Glomerular endothelial cell (primary cell): ENCODE measurements at places on chromosomes 5 and 9.

DNA sequence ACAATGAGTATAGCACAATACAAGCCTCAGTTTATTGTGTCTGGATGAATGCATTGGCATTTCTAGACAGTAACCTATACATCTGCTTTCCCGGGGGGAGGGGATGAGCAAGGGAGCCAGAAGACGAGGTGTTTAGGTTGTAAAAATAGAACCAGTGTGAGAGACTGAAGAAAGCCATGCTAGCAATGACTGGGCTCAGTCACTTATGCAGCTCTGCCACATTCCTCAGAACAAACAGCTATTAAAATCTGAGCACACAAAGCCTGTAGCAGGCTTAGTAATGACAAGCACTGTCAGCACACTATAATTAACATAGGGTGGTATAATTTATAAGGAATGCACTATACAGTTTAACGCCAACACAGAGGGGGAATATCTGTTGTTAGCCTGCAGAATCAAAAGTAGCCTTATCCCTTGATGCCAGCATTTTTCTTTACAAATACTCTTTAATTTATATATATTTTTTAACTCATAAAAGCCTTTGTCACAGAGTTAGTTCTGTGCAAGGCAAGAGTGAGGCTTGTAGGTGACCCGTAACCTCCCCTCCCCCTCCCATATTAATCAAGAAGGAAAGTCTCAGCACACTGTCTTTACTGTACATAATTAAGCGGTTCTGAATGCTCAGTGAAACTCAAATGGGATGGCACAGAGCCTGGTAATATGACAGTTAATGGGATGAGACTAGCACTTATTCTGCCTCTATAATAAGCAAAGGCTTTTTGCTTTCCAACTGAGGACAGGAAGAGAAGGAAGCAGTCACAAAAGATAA, 295.4 kb downstream of the CSNK1G3 start:
- DNase-seq: no peak

DNA sequence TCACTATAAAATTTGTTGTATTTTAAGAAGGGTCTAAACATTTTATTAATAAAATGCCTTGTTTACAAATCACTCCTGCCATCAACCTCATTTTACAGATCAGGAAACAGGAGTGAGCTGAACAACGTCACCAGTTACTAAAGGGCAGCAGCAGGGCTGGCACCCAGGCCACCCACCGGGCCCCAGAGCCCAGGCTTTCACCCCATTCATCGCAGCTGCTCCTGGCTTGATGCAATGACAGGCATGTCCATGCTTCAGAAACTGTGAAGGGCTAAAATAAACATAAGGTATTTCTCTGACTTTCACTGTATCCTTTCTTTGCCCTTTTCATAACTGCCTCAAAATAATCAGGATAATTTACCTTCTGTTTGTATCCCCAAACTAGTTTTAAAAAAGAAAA, 18.1 kb downstream of the MED27 start:
- no peak for DNase-seq

DNA sequence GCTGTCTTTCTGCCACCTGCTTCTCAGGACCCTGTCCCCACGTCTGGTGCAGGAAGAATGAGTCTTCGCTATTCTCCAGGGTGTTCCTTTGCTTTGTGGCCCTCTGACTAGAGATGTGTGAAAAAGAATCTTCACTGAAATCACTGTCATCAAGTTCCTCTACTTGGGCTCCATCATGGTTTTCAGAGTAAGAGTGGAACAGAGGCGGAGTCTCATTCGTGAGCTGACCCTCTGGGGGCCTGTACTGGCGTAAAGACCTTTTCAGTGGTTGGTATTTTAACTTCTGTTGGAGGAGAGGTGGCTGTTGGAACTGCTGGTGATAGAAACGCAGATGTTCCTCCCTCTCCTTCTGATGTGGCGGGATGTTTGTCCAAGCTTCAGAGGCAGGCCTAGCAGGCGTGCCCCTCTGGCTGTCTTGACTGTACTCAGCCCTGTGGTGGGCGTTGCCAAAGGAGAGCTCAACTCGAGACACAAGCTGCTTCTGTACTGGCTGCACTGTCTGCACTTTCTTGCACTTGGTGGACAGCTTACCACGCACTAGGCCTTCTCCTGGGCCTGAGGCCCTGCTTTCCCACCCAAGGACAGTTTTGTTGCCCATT, 72.0 kb downstream of the KIF24 start:
- no peak for DNase-seq

DNA sequence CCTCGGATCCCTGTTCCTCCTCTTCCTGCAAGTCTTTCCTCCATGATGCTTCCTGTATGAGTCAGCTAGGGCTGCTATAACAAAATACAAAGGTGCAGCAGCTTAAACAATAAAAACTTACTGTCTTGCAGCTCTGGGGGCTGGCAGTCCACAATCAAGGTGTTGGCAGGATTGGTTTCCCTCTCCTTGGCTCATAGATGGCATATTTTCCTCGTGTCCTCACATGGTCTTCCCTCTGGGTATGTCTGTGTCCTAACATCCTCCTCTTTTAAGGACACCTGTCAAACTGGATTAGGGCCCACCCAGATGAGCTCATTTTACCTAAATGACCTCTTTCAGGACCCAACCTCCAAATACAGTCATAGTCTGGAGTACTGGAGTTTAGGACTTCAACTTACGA, 117.5 kb downstream of the MED10 start:
- no peak for DNase-seq

DNA sequence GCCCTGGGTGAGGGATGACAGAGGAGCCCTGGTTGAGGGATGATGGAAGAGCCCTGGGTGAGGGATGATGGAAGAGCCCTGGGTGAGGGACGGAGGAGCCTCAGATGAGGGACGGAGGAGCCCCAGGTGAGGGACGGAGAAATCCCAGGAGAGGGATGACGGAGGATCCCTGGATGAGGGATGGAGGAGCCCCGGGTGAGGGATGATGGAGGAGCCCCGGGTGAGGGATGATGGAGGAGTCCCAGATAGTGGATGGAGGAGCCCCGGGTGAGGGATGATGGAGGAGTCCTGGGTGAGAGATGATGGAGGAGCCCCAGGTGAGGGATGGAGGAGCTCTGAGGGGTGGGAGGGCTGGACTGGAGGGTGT, 10.9 kb downstream of the PHF2 start:
- no peak for DNase-seq

- DNase-seq: no peak
Measured at GRCh38 chr9:121746866-121747265, 95.4 kb downstream of the DAB2IP start.

GRCh38 chr9:33455945-33456344, 8.6 kb upstream of the AQP3 start:
- DNase-seq: no peak

DNA sequence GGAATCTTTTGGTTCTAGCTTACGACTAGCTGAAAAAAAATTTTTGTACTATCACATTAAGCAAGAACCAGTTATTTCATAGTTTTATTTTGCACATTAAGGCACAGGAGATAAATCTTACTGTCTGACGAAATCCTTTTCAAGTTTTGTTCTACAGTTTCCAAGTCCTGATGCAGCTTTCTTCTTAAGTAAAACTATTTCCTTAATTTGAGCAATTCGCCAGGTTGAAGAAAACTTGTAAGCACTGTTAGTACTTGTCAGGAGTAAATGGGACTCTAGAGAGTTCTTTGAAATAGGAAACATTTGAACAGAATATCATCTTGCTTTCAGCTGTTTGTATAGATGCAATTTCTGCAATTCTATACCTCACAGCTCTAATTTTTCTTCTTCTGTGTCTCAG, 318.8 kb upstream of the ELAVL2 start:
- no peak for DNase-seq

DNA sequence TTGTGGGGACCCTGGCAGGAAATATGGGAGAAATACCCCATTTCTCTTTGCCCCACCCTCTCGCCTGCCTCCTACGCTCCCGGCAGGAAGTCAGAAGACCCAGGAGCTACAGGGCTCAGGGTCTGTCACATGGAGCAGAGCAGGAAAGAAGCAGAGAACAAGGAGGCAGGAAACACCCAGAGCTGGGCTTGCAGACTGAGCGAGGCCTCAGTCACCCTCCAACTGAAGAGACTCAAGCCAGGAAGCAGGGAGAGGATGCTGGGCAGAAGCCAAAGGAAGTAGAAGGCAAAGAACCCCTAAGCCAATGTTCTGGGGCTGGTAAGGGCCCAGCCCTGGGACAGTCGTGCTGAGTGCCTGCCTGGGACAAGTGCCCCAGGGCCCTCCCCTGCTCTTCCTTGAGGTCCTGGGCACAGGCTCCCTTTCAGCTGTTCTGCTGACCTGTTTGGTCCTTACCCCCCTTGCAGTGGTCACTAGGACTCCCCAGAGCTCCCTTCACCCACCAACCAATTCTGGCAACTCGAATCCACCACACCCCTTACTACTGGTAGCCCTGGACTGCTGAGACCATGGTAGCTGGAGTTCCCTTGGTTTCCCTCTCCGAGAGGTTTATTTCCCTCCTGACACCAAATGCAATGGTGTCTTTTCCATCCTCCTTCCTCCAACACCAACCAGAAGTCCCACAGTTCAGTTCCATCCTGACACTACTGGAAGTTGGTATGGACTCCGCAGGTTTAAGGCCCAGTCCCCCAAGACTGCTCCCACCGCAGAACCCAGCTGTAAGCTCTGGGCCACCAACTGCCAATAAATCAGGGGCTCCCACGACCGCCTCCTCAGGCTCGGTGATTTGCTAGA, 157.5 kb downstream of the COL23A1 start:
- DNase-seq: no peak

DNA sequence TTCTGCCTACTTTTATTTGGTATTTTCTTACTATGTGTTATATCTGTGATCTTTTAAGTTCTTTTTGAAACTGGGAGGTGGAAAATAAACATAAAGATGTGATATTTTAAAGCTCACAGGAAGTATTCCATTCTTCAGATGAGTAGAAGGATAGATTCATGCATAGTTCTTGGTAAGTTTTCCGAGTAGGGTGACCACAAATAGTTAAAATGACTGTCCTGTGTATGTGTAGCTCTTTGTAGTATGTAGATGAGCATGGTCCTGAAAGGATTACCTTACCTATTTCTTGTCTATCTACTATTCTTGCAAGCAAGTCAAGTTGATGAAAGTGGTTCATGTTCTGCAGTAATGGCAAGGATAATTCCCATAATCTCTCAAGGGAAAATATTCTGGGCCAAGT, 47.7 kb downstream of the SRFBP1 start:
- DNase-seq: no peak

GRCh38 chr9:72454871-72455491, 66.4 kb upstream of the TMC1 start:
- DNase-seq: no peak

DNA sequence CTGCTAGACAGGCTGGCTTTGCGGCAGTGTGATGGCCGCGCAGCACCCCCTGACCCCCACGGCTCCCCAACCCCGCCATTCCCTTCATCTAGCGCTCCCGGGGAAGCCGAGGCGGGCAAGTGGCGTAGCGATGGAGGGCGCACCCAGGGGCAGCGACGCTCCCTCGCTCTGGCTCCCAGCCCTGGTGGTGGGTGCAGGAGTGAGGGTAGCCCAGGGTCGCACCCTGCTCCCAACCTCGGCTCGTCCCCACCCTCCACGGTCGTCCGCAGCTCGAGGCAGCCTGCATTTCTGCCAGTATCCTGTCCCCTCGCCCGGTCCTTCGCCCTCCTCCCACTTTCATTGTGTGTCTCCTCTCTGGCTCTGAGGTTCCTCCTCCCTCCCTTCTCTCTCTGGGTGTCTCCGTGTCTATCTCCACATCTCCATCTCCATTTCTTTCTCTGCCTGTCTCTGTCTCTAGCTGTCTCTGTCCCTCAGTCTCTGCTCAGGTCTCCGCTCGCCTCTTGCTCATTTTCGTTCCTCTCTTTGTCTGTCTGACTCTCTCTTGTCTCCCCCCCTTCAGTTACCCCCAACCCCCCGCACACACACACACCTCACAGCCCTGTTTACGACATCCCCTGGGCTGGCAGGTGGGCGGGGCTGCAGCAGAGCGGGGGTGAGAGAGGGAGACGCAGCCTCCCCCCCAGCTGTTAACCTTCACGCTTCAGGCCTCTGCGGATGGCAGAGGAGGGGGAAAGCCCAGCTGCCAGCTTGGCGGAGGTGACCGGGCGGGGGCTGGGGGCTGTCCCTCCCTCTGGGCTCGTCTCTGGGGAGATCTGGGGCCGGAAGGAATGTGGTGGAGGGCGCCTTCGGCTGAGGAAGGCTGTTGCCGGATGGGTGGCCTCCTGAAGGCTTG, 48.7 kb upstream of the PSD2 start:
- DNase-seq: no peak

DNA sequence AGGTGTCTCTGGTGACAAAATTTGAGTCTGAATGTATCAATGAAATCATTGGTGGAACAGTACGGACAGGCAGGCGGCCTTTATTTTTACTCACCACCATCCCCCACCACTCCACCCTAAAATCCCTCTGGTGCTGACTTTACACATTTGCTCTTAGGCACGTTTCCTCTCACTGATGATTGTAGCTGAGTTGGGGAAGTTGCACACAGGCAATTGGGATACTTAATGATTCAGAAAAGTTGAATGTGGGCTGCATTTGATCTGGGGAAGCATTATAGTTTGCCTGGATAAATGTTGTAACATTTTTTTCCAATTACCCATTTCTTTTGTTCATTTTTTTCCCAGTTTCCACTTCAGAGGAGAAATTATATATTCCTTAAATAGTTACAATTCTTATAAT, 658.4 kb downstream of the TLR4 start:
- DNase-seq: no peak

GRCh38 chr5:7856855-7857254, 5.9 kb upstream of the CFAP90 start:
- no peak for DNase-seq

DNA sequence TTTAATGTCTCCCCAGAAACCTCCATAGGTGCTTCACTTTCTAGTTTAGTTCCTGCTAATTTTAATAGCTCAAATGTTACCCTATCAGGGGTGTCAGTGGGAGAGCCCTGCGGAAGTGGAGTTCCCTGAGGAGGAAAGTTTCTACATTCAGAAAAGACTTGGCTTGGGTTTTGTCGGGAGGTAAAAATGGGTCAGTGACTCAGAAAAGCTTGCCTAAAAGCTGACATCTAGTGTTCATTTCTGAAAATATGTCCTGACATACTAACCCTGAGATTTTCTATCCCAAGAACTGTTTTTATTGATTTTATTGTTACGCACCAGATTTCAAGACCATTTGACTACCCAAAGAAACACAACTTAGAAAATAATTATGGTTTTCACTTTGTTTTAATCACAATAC, 40.9 kb upstream of the GLDC start:
- DNase-seq: no peak

- DNase-seq: no peak
Measured at GRCh38 chr5:141507387-141508091, 18.7 kb downstream of the PCDHGC5 start.

GRCh38 chr5:124337996-124338395, 408.4 kb downstream of the ZNF608 start:
- DNase-seq: no peak
